ENCODE measurements at places on chromosomes 2 and 18.

DNA sequence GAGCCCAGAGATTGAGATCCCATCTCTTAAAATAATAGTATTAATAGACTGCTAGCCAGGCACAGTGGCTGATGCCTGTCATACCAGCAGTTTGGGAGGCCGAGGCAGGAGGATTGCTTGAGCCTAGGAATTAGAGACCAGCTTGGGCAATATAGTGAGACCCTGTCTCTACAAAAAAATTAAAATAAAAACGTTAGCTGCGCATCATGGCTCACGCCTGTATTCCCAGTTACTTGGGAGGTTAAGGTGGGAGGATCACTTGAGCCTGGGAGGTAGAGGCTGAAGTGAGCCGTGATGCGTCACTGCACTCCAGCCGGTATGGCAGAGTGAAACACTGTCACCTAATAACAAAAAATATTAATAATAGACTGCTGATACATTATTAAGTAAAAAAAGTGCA, 167.0 kb upstream of the OTX1 start:
- no peak for DNase-seq

- DNase-seq = peak; percentile 78
These were observed 36.9 kb upstream of the TANC1 start for GRCh38 chr2:158931572-158931971.

DNA sequence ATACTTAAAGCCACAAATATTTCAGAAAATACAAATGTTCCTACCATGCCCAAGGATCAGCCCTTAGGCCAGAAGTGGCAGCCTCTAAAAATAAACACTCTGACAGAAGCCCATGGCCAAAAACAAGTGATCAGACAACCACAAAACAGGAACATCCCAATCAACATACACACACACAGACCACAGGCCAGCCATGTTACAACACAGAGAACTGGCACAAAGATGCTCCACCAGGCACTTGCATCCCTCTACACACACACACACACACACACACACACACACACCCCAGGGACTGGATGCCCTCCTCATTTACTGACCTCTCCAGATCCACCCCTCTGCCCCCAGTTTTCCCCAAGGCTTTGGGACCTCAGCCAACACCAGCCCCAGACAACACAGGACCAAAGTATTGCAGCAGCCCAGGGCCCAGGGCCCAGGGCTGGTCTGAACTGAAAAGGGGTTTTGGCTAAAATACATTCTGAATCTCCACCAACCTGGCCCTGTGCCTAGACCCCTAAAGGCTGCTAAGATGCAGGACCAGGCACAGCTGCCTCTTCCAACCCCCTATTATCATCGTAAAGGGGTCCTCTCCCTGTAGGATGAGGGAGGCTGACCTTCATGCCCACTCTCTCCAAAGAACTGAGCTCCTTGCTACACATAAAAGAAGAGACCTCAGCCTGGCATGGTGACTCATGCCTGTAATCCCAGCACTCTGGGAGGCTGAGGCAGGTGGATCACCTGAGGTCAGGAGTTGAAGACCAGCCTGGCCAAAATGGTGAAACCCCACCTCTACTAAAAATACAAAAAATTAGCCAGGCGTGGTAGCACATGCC, 151.4 kb downstream of the TNS1 start:
- peak; percentile 85 for DNase-seq

DNA sequence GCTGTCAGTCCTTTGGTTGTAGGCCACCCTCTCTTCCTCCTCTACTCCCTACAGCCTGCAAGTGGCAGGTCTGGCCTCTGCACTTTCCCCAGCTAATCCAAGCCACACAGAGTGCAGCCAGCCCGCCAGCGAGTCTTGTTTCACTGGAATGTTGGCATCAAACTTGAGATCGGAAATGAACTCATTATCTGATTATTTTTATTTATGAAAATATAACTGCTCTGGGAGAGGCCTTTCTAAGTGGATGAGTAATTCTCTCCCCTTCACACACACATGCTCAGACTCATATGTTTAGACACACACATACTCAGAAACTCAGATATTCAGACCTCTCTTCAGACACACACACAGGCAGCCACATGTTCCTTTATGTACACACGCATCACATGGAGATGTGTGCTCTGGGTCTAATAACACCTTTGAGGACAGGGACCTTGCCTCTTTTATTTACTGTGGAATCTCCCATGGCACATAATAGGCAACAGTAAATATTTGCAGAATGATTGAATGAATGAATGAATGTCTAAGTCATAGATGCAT, 151.3 kb downstream of the ZFP36L2 start:
- peak; percentile 98 for DNase-seq

GRCh38 chr18:23450022-23450421, 3.1 kb upstream of the RIOK3 start:
- DNase-seq = no peak

DNA sequence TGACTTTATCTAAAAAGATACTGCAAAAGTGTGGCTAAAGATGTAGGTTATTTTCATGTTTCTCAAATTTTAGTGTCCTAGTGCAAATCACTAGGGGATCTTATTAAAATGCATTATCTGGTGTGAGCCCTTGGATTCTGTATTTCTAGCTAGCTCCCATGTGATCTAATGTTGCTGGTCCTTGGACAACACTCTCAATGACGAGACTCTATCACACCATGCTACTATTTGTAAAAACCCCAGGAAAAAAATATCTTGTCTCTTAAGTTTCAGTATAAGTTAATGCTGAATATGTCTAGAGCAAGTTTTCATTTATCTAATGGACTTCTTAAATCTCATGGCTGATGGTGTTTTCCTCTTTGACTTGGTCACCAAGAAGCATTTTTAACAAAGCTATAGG, 5.8 kb downstream of the DOCK10 start:
- no peak for DNase-seq

DNA sequence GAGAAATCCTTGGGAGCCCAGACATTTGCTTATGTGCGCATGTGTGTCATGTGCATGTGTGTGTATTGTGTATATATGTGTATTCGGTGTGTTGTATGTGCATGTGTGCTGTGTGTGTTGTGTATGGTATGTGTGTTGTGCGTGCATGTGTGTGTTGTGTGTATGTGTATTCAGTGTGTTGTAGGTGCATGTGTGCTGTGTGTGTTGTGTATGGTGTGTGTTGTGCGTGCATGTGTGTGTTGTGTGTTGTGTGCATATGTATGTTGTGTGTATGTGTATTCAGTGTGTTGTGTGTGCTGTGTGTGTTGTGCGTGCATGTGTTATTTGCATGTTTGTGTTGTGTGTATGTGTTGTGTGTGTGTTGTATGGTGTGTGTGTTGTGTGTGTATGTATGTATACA, 136.9 kb downstream of the SH3RF3 start:
- no peak for DNase-seq

GRCh38 chr18:6106091-6106685, 210.9 kb upstream of the TMEM200C start:
- no peak for DNase-seq

GRCh38 chr2:192687015-192687414, 492.3 kb upstream of the TMEFF2 start:
- DNase-seq = no peak

DNA sequence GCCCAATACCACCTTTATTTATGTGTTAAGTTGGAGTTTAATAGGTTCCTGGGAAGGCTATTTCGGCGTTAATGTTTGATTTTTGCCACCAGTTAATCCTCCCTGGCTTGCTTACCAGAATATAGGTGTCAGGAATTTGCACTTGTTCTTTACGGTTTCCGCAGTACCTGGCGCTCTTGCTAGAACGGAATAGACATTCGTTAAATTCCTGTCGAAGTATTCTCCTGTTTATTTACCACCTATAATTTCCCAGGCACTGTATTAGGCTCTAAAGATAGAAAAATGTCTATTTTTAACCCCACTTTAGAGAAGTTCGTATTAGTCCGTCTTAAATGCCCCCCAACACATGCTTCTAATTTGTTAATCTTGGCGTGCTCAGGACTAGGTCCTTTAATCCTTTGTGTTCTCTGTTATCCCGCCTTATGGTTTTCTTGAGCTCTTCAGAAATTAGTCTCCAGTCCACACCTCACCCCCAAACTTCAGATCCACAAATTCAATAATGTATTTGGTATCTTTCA, 575 bp downstream of the CCDC150 start:
- no peak for DNase-seq
